ENCODE measurements at places on chromosomes 5 and 9.

DNA sequence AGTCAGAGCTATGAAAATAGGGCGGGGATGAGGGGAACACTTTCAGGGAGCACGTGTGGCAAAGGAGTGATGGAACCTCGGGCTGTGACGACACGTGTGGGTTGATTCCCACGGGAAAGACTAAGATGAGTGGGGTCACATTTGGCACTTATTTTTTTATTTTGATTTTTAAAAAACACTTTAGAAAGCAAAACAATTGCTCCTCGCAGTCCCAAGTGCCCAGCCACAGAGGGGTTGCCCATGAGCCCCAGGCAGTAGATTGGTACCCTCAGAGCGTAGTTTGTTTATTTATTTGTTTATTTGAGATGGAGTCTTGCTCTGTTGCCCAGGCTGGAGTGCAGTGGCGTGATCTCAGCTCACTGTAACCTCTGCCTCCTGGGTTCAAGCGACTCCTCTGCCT lies 69.7 kb downstream of the WNK2 start:
- DNase-seq, result no peak

DNA sequence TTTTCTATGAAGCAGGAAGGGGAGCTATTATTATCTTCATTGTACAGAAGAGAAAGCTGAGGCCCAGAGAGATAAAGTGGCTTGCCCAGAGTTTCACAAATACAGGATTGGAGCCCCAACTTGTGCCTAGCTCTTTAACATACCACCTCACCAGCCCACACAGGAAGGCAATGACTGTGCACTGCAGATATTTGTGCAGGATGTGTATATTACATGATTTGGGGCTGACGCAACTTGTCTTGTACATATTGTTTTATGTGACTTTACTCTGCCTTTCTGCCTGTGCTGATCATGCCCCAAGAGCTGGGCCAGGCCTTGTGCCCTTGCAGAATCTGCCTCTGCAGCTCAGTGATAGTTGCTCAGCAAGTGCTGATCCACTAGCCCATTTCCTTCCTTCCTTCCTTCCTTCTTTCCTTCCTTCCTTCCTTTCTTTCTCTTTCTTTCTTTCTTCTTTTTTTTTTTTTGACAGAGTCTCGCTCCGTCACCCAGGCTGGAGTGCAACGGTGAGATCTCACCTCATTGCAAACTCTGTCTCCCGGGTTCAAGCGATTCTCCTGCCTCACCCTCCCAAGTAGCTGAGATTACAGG lies 106.6 kb upstream of the TBCA start:
- no peak for DNase-seq

GRCh38 chr5:87411973-87412629 lies 629 bp downstream of the CCNH start:
- peak; percentile 64 for DNase-seq

DNA sequence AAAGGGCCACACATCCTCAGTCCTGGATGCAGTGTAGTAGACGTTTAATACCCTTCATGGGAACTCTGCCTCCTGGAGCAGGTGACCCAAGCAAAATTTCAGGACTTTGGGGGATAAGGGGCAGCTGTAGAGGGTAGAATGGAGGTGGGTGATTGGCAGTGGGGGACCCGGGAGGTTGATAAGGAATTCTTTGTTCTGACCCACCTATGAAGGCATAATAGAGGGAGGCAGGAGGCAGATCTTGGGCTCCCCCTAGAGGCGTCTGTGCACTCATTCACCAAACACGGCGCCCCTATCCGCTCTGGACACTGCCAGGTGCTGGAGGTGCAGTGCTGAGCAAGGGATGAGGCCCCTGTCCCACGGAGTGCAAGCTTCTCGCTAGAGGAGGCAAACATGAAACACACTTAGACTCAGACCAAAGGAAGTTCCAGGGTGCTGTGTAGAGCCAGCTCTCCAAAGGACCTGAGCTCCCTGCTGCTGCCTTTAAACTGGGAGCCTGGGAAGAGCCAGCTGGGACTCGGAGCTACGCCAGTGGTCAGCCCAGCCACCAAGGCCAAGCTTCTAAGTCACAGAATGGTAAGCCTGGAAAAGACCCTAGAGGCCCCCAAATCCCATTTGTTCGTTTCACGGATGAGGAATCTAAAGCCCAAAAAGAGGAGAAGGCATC lies 7.7 kb downstream of the IL17B start:
- no peak for DNase-seq

- no peak for DNase-seq
Observed at GRCh38 chr5:78300464-78301045, 6.1 kb upstream of the AP3B1 start.

DNA sequence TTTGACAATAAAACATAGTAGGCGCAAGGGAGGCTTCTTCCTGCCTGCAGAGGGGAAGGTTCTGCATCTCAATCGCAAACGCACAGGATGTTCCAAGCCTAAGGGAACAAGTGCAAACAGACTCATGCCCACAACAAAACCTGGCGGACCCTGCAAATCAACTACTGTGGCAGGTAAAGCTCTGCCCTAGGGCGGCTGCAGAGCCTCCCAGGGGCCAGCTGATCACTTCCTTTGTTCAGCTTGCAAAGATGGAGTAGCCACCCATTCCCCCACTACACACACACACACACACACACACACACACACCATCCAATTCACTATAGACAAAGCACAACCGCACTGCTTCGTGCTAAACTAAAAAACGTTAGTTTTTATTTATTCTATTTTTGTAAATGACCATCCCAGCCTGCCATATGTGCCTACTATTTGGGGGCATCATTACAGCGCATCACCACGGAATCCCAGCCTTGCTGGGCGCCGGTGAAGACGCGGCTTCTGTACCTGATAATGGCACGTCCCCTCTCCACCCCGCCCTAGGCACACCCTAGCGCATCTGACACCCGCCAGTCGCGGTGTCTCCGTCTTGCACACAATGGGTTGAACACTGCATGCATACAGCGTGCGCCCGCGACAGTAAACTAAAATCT lies 57.6 kb downstream of the DPYSL3 start:
- DNase-seq, result no peak

GRCh38 chr5:56148453-56148971 lies 84.6 kb downstream of the ANKRD55 start:
- DNase-seq, result no peak

DNA sequence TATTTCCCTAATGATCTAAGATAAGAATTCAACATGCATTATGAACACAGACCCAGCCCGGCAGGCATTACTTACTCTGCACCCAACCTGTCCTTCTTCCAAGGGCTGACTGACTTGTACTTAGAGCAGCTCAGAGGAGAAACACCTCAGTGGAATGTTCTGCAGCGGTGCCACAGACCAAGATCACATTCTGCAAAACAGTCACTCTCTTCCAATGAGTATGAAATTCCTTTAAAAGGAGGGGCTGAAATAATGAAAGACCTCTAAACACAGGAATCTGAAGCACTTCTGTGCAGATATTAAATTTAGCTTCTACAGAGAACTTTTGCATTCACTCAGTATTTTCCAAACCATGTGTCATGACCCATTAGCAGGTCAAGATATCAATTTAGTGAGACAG lies 172.9 kb downstream of the ZDHHC21 start:
- DNase-seq, result no peak
